ENCODE measurements at places on chromosomes 16 and 17.

DNA sequence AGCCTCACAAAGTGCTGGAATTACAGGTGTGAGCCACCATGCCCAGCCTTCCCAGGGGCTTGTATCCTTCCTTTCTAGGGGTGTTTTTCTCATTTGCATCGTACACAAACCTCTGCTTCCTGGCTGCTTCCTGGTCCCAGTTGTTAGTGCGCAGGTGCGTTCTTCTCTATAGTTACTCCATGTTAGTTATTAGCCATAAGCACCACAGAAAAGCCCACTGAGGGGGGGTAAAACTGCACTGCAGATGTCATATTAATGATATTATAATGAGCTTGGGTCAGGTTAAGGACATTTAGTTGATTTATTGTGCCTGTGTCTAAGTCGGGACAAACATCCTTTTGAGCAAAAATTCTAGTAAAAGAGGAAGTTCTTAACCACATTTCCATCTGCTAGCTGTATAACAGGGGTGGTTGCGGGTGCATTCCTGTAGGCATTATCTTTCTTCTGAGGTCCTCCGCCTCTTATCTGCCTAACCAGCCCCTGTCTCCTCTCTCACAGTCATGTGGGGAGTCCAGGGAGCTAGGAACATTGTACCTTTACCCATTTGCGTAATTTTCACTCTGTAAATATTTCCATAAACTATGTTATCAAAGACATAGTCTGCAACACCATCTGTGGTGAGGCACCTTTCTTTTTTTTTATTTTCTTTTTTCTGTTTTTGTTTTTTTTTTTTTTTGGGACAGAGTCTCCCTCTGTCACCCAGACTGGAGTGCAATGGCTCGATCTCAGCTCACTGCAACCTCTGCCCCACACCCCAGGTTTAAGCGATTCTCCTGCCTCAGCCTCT, 23.6 kb upstream of the ATF7IP2 start:
- no peak for DNase-seq

DNA sequence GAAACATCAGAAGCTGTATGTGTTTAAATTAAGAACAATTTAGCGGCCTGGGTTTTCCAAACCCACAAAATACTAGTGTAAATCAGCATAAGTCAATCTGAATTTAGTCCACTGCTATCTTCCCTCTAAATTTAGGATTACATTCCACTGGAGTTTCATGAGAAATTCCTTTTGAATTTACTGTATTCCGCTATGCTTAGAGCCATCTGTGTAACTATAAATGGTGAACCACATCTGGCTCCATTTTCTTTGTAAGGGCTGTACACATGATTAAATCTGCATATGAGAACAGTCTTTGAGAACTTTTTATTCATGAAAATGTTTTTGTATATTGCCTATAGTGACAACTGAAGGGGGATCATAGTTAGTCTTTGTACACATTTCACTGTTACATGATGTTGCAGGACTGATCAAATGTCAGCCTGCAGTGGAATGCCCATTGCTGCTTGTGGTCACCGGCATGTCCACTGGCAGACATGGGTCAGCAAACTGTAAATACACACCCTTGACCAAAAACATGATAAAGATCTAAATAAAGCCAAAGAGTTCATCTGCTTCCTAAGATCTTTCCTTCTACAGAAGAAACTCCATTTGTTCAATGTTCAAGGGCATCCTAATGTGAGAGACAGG, 36.8 kb downstream of the RPGRIP1L start:
- no peak for DNase-seq

DNA sequence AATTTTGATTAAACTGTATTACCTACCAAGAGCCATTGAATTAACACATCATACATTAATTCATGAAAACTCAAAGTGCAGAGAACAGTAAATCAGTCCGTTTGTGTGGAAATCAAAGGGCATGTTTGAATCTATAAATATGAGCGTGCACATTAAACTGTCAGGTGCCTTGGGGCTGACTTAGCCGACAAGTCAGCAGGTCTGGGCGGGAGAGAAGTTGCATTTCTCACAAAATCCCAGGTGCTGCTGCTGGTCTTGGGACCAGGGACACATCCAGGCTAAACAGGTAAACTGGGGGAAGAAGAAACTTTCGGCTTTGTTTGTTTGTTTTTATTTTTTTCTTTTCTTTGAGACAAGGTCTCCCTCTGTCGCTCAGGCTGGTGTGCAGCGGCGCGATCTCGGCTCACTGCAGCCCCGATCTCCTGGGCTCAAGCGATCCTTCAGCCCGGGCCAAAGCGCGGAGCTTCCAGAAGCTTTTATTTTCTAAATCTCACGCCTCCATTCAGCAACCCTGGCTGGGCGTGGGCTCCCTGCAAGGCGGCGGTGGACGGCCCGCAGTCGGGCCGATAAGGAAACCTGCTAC, 213.9 kb downstream of the MRTFB start:
- DNase-seq, result no peak

DNA sequence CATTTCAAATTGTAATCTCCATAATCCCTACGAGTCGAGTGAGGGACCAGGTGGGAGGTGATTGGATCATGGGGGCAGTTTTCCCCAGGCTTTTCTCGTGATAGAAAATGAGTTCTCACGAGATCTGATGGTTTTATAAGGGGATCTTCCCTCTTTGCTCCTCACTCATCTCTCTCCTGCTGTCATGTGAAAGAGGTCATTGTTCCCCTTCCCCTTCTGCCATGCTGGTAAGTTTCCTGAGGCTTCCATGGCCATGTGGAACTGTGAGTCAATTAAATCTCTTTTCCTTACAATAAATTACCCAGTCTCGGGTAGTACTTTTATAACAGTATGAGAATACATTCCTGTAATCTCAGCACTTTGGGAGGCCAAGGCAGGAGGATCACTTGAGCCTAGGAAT, 76.7 kb upstream of the MARCHF10 start:
- no peak for DNase-seq

DNA sequence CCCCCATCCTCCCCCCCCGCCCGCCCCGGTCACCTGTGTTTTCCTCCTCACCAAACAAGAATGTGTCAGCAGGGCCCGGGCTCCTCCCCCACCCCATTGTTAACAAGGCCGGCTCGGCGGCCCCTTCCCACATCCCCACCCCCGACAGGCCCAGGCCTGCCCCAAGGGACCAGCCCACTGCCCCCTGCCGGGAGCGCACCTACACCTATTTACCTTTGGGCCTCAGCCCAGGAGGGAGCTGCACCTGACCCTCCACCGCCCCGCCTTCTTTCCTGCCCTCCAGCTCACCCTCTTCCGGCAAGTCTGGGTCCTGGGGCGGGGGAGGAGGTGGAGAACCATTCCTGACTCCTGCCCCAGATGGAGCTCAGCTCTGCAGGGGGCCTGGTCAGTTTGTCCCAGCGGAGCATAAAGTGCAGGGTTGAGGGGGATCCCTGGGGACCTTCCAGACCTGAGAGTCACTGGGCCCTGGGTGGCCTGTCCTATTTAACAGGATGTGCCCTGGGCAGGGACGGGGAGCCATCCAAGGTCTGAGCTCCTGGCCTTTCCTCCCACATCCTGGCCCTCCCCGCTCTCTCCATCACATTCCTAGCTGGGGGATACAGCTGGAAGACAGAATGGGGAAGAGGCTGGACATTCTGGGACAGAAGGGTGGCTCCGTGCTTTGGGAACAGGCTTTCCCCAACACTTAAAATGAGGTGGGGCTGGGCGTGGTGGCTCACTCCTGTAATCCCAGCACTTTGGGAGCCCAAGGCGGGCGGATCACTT, 8.3 kb downstream of the FOXJ1 start:
- no peak for DNase-seq

GRCh38 chr16:17251496-17251895, 219.3 kb downstream of the XYLT1 start:
- DNase-seq, result no peak

- DNase-seq, result no peak
These were observed 2.3 kb downstream of the GALK1 start for GRCh38 chr17:75762513-75763268.

GRCh38 chr16:2874912-2875362, 8.1 kb upstream of the FLYWCH2 start:
- peak; percentile 50 for DNase-seq

DNA sequence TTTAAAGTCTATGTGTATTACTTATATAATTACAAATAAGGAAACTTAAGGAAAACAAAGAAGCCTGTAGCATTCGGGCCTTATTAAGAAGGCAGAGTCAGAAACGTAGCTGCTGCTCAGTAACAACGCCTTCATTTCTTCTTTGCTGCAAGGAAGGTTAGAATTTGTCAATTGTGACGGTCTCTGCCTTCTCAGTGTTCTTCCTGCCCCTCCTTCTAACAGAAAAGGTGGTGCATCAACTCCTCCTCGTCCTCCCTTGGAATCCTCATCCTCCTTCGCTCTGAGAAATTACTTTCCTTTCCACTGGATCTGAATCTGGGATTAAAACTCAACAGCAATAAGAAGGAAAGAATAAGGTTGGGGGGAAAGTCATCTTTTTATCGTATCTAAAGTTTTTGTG, 63.0 kb downstream of the VPS53 start:
- DNase-seq, result no peak

DNA sequence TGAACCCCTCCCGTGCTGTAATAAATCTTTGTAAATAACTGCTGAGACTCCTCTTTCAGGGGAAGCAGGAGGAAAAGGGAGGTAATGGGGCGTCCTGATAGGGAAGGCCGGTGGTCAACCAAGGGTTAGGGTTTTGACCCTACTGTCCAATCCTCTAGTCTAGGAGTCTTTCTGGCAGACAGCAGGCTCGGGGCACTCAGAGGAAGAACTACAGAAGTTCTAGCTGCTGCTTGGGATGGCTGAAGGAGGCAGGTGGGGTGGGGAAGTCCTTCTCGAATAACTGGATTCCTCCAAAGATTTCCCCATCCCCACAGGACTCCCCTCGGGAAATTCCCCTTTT, 387 bp upstream of the STARD3 start:
- DNase-seq, result no peak

Measured in activated T-helper 1 cell treated with Interleukin-2 at 50 U/mL for 16 hours (primary cell).